Stimulated activated CD4-positive, alpha-beta T cell treated with anti-CD3 and anti-CD28 coated beads, Interleukin-1b, Interleukin-23, amount 100 ng/mL, for 1 hour (primary cell): ENCODE measurements at places on chromosomes 1 and 21.

DNA sequence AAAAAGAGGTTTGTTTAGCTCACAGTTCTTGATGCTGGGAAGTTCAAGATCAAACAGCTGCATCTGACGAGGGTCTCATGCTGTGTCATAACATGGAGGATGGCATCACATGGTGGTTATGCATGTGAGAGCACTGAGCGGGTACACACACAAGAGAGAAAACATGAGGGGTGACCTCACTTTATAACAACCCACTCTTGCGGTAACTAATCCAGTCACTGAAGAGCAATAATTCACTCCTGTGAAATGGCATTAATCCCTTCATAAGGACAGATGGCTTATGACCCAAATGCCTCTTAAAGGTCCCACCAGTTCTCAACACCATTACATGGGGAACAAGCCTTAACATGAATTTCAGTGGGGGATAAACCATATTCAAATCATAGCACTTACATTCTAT is 23.2 kb upstream of the CHIT1 start:
- DNase-seq: no peak

DNA sequence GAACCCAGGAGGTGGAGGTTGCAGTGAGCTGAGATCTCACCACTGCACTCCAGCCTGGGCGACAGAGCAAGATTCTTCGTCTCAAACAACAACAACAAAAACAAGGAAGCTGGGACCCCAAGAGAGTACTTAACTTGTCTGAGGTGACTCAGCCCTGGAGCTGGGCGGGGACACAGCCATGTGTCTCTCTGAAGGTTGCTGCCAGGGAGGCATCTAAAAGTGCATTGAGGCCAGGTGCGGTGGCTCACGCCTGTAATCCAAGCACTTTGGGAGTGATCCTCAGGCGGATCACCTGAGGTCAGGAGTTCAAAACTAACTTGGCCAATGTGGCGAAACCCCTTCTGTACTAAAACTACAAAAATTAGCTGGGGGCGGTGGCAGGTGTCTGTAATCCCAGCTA is 7.7 kb downstream of the IFI6 start:
- no peak for DNase-seq

GRCh38 chr1:164774819-164775654 is 216.1 kb downstream of the PBX1 start:
- DNase-seq: no peak

GRCh38 chr1:168736520-168736919 is 7.5 kb upstream of the DPT start:
- no peak for DNase-seq

DNA sequence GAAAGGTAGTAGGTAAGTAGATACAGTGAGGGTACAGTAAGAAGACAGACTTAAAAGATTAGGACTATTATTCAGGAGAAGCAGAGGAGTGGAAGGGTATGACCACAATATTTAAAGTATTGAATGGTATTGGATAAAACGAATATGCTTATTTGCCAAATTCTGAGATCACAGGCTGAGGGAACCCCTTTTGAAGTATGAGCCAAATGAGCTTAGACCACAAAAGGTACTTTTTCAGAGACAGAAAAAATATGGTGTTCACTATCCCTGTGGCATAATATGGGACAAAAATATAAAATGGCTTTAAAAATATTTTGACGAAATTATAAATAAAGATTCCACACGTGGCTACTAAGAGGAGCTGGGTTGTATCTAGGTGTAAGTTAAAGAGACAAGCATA is 880 bp upstream of the MTF2 start:
- DNase-seq: no peak

DNA sequence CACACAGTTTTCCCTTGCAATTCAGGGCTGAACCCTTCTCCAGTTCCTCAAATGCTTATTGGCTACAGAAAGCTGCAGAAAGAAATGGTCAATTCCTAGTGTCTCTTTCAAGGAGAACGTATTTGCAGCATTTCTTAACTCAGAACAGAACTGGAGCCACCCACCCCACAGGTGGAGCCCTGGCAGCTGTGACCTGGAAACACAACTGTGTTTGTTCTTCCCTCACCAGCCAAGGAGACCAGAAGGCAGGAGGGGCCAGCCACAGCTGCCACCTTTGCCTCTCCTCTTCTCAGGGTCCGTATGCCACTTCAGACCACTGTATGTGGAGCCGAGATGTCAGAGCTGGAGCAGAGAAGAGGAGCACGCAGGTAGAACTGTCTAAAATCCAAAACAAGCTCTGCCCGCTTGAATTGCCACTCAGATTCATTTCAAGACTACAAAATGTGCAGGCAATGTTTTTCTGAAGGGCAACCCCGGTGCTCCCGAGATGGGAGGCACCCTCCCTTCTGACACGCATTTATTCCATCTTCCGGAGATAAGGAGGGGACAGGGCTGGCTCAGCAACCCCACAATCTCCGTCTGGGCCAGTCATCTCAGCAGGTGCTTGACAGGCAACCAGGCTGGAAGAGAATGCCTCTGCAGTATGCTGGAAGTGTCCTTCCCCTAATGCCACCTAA is 16.7 kb downstream of the CD247 start:
- no peak for DNase-seq

DNA sequence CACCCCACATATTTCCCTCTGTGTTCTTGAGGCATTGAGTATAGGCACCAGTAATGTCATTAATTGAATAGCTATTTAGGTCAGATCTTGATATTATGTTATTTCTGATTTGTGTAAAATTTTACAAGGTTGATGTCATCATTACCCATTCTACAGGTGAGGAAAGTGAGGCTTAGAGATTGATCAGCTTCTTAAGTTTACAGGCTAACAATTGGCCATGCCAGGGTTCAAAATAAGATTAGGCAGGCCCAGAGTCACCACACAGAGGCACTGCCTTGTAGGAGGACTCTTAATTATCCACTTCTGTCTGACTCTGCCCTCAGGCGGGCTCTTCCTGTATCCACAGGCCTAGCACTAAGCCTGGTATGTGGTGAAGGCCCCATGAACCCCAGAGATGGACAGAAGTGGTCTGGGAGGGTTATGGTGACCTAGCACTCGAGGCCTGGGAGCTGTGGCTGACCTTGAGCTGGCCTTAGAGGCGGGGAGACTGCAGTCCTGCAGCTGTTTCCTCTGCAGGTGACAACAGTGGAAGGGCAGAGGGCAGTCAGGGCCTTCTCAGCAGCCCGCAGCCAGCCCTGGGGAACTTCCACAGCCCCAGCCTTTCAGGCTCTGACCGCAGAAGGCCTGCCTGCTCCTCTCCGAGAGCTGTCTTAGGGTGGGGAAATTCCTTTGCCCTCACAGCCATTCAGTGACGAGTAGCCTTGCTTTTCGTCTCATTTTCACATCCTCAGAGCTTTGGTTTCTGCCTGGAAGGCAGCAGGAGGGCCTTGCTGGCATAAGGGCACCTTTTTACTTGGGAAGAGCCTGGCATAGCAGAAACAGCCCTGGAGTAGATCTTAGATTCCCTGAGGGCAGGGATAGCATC is 12.2 kb downstream of the ZDHHC18 start:
- DNase-seq: no peak

DNA sequence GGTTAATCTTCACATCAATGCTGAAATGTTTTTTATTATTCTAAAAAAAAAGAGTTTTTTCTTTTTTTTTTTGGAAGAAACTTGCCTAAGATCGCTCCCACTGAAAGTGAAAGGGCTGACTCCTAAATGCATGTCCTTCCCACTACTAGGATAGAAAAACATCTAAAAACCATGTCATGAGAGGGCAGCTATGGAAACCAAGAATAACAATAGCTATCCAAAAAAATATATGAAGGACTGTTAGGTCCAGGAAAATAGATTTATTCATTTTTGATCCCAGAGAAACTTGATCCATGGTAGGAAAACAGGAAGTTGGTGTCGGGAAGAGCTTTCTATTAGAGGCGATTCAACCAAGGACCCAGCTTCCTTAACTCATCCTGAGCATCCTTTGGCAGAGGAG is 23.1 kb upstream of the ROR1 start:
- DNase-seq: no peak

DNA sequence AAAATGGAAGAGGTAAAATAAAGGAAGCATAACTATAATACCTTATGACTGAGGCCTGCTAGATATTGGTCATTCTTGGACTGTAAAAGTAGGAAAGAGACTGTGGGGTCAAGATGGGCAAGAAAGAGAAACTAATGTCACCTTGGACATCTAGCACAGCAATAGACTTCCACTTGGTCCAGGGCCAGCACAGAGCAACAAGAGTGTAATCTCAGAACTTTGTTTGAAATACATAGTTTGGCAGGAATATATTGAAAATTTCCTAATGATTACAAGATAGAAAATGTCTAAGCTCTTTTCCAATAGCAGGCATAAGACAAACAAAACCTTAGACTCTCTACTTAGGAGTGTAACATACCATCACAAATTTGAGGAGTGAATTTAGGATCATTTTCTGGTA is 4.6 kb downstream of the LRRC8C start:
- no peak for DNase-seq

GRCh38 chr1:42815941-42816584 is 859 bp upstream of the ERMAP start:
- no peak for DNase-seq

- DNase-seq: no peak
Observed at GRCh38 chr1:193634470-193634869, 448.1 kb upstream of the B3GALT2 start.

- no peak for DNase-seq
Observed at GRCh38 chr1:185566995-185567394, 167.2 kb upstream of the HMCN1 start.

- no peak for DNase-seq
Observed at GRCh38 chr1:208230668-208231529, 13.3 kb downstream of the PLXNA2 start.

GRCh38 chr1:31580513-31580870 is 4.2 kb downstream of the TINAGL1 start:
- DNase-seq: no peak

DNA sequence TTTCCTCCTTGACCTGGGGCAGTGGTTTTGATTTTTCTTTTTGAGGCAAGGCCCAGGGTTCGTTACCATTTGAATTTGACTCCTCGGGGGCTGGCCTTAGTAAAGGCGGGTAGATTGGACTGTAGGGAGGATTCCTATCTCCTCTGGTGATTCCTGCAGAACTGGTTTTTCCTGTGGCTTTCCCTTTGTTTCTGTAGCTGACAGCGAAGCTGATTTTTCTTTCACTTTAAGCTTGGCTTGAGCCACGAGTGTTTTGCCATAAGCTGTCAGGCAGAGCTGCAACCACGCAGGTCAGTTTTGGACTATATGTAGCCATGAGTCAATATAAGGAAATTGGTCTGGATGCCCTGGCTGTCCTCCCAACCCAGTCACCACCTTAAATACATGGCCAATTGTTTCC is 28.7 kb upstream of the KCNJ15 start:
- no peak for DNase-seq

DNA sequence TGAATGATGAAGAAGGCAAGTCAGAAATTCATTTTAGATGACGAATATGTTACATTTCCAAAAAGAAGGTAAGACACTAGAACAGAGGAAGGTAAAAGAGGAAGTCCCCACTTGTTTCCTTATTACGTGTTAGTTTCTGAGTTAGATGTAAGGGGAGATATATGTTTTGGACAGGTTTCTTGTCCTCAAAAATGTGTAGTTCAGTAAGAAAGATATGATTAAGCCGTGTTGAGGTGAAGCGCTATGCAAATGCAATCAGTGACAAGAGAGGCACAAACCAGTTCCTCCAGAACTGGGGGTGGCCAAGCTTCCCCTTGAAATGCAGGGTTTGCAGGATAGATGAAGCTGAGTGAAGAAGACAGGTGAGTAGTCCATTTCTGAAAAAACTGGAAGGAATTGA is 293.3 kb upstream of the RUNX1 start:
- DNase-seq: no peak

DNA sequence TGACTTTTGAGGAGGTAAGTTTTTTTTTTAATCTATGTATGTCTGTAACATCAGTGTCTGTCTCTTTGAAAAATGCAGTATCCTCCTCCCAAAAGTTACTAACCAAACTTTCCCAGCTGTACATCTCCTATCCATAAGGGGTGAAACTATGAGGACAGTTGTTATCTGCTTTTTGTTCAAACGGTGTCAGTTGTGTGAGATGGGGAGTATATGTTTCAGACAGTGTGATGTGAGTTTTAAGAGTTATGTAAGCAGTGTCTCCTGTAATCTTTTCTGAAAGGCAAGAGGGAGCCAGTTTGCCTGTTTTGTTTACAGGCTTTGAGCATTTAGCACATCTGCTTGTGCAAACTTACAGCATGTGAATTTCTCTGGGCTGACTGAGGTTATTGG is 34.8 kb upstream of the CACYBP start:
- DNase-seq: no peak
